Prostate gland (tissue), 2 donors: ENCODE measurements at places on chromosomes 11 and 22. TPM values are rescaled to one million over a fixed set of nuclear protein-coding genes. Genes with fewer than 3 reads are reported as not detected.

Gene SCGB1A1
- total RNA-seq, result 203 TPM

- peak; percentile 74 for DNase-seq
These were observed 71.2 kb upstream of the TBCEL start for GRCh38 chr11:120952461-120953434.

Gene OR52I1
- not detected for total RNA-seq

GRCh38 chr11:36373016-36374010 is 77.2 kb downstream of the PRR5L start:
- no peak for DNase-seq

Gene MS4A6A
- 44.1 TPM for total RNA-seq

Gene GGTLC3
- not detected for total RNA-seq
